ENCODE measurements at places on chromosomes 11 and 22.

- no peak for DNase-seq
Observed at GRCh38 chr22:46185283-46185682, 35.0 kb downstream of the PPARA start.

DNA sequence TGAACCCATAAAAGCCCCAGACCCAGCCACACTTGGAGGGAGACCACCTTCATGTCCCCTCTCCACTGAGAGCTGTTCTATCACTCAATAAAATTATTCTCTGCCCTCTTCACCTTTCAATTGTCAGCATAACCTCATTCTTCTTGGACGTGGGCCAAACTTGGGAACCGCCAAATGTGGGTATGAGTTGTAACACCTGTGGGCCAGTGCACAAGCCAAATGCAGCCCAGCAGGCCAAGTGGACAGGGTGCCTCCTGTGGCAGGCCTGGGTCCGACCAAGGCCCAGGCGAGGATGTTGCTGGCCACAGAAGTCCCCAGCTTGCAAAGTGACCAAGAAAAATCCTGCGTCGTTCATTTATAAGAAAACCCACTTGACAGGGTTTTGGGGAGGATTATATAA lies 621.2 kb downstream of the METTL15 start:
- DNase-seq = no peak

GRCh38 chr11:12281571-12282478 lies 95.5 kb upstream of the PARVA start:
- DNase-seq = peak; percentile 88

DNA sequence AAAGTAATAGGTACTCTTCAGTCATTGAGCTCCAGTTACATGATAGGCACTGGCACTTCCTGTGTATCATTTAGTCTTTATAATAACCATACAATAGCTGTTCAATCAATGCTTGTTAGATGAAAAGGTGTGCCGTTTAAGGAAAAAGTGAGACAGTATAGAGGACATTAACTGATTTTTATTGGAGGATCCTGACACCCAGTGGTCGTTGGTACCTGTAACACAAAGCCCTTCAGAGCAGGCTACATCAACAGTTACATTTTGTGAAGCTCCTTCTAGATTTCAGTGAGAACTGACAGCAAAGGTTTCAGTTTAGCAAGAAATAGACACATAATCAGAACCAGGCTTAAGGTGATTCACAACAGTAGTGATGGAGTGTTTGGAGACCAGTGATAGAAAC lies 44.2 kb downstream of the CCDC81 start:
- peak; percentile 18 for DNase-seq

GRCh38 chr11:77175869-77176539 lies 48.0 kb downstream of the MYO7A start:
- no peak for DNase-seq

DNA sequence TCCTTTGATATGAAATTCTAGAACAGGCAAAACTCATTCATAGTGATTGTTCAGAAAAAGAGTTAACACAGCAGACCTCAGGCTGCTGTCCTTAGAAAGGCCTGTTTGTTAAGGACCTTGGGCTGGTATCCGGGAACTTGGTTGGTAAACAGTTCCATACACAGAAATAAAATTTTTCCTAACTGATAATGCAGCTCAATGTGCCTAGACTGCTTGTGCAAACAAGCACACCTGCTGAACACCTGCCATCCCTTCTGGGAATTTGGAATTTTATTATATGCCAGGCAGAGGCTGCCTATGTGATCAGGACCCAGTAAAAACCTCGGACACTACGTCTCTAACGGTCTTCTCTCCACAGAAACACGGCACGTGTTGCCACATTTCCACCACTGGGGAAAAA lies 11.5 kb downstream of the THAP12 start:
- no peak for DNase-seq

GRCh38 chr22:46090036-46090591 lies 60.2 kb upstream of the PPARA start:
- no peak for DNase-seq

DNA sequence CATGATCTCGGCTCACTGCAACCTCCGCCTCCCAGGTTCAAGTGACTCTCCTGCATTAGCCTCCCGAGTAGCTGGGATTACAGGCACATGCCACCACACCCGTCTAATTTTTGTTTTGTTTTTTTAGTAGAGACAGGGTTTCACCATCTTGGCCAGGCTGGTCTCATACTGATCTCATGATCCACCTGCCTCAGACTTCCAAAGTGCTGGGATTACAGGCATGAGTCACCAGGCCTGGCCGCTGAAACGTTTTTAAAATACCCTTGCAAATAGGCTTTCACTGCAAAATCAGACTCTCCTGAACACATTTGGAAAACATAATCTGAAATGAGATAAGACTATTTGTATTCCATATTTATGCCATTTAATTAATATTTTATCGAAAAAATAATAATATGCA lies 826.1 kb upstream of the CNTN5 start:
- DNase-seq = no peak

GRCh38 chr22:26143806-26144325 lies 25.4 kb upstream of the SEZ6L start:
- no peak for DNase-seq

GRCh38 chr11:117459979-117460300 lies 132.3 kb downstream of the CEP164 start:
- no peak for DNase-seq

DNA sequence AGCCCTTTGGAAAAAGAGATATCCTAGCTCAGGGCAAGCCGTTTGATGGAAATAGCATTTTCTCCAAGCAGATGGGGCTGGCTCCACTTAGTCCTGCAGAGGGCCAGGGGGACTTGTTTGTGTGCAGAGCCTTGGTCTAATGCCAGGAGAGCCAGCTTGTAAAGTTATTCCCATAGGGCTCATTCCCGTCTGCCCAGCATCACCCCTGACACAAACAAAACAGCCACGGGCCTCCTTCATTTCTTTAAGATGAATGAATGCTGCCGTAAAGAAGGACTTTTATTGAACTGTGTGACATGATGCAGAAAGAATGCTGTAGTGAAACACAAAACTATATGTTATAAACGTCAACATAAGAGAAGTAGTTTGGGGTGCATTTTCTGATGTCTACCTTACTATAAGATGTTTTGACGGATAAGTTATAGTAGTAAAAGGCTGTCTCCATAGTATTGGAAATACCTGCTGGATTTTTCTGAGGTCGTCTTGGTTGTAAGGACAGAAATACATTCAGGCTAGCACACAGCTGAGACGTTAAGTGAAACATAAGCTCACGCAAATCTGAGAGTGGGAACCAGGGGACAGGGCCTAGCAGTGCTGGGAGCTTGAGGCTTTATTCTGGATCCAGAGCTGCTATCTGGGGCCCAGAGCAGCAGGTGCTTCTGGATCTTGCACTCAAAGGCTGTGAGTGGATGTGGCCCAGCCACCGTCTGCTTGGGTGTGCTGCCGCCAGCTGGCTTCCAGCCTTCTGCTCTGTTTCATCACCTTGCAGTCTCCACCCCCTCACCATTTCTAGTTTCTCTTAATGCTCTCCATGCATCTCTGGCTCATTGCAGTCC lies 53.3 kb downstream of the NCAM1 start:
- DNase-seq = peak; percentile 9
